ENCODE measurements at places on chromosomes 3 and 15.

- no peak for DNase-seq
Observed at GRCh38 chr3:179455954-179456353, 4.7 kb upstream of the GNB4 start.

DNA sequence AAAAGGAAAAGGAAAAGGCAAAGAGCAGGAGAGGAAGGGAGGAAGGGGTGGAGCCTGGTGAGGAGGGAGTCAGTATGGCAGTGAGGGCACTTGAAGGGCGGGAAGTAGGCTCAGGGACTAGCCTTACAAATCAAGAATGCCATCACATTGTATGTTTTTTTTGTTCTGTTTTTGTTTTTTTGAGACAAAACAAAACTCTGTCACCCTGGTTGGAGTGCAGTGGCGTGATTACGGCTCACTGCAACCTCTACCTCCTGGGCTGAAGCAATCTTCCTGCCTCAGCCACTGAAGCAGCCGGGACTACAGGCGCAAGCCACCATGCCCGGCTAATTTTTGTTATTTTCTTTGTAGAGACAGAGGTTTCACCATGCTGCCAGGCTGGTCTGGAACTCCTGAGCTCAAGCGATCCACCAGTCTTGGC is 10.5 kb upstream of the PIK3CB start:
- DNase-seq, result no peak

- no peak for DNase-seq
Observed at GRCh38 chr3:15754047-15754446, 43.7 kb downstream of the ANKRD28 start.

DNA sequence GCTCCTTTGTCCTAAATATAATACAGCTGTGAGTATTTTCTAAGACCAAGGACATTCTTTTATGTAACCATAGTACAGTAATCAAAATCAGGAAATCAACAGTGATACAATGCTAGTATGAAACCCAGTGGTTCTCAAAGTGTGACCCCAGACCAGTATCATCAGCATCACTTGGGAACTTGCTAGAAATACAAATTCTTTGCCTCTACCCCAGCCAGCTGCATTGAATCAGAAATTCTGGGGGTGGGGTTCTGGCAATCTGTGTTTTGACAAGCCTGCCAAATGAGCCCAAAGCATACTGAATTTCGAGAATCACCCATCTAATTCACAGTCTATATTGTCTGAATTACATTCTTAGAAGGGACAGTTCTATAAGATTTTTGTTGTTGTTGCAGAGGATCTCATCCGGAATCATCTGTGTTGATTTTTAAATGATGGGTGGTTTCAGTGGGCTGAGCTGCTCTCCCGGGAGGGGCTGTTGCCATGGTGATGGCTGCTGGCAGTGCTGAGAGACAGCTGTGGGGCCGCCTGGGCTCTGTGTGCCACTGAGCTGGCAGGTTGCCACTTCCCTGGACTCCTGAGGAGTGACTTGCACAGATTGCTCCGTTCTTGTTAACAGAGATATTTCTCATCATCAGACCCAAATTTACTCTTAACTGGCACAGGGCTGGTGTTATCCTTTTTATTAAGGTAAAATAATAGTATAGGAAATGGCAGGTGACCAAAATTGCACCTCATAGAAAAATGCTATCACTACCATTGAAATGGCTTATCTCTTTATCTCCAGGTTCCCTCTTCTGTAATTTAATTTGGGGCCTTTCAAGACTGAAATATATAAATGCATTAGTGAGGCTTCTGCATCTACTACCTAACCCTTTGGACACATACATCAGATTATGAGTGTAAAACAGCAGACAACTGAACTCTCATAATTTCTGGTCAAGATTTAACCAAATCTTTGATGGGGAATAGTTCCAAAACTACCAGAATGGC is 56.5 kb downstream of the NEK11 start:
- no peak for DNase-seq

DNA sequence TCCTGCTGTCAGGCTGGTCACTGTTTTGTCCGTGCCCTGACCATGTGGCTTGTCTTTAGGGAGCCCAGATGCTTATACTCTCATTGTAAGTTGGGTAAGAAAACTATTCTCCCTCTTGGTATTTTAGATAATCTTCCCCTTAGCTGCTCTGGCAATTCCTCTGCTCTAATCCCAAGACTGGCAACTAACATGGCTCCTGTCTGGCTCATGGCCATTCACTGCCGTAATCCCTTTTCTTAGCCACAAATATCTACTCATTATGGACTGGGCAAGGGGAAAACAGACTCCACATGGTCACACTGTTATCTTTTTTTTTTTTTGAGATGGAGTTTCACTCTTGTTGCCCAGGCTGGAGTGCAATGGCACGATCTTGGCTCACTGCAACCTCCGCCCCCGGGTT is 38.8 kb downstream of the TYRO3 start:
- DNase-seq, result no peak

GRCh38 chr15:90654233-90655136 is 62.7 kb upstream of the BLM start:
- DNase-seq, result no peak

- no peak for DNase-seq
Observed at GRCh38 chr3:148600440-148600839, 97.3 kb upstream of the AGTR1 start.

- DNase-seq, result no peak
Observed at GRCh38 chr3:129663045-129663446, 56.6 kb upstream of the PLXND1 start.

DNA sequence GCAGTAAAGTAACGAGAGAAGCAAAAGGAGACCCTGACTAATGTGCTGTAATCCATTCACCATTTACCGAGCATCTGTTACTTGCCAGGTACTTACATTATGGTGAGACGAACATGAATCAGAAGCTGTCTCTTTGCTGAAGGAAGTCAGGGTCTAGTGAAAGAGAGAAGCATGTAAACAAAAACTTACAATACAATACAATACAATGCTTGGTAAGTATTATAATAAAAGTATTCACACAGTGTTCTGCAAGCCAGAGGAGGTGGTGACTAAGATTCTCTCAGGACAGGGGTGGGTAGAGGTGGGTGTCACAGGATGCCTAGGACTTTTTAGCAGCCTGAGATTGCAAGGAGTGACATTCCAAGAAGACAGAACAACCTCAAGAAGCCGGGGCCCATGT is 50.2 kb upstream of the MGA start:
- DNase-seq, result no peak

GRCh38 chr15:98543237-98543636 is 105.1 kb upstream of the IGF1R start:
- DNase-seq, result no peak

DNA sequence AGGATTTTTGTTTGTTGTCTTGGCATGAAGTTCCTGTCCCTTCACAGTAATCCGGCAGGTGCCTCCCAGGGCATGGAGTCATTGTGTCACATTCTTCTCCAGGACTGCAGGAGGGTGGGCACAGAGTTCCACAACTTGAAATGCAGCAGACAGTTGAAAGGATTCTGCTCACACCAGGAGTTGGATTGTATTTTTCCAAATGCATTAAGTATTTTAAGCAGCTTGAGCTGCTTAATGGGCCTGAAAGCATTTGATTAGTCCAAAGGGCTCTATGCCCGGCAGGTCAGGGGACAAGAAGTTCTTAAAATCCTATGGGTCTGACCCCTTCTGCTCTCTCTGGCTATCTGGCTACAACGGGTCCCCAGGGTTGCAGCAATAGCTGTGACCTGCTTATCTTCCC is 92.9 kb downstream of the APBA2 start:
- DNase-seq, result no peak

DNA sequence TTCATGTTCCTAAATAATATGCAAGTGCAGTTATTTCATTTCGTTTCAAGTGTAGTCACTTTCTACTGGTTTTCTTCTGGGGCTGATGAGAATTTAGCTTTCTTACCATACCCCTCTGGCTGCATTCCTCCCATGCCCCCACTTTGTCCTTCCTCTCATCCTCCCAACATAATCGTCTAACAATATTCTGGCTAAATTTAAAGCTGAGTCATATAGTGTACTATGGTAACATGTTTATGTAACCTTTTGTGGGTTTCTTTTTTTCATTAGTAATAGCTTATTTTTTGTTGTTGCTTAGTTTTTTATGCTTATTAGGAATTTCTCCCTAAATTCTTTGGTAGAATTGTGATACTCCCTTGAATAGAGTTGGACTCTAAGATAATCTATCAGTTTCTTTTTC is 30.5 kb downstream of the DUT start:
- DNase-seq, result no peak

GRCh38 chr3:21752749-21753347 is 1.8 kb upstream of the ZNF385D start:
- DNase-seq, result no peak

- DNase-seq, result no peak
Observed at GRCh38 chr3:10411598-10412332, 90.9 kb upstream of the SEC13 start.

DNA sequence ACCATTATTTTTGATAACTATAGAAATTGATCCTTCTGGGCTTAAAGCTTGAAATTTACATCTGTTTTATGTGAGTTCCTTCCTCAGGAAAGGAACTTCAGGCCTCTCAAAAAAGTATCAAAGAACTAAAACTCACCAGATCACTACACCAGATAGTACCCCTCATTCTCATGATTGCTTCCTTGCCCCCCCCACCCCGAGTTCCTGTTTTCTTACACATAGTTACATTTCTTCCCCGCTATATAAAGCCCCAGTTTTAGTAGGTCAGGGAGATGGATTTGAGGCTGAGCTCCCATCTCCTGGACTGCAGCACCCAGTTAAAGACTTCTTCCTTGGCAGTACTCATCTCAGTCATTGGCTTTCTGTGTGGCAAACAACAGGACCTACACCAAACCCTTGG is 80.3 kb upstream of the HRH1 start:
- no peak for DNase-seq

- DNase-seq, result no peak
Observed at GRCh38 chr3:129648391-129648790, 41.9 kb upstream of the PLXND1 start.

DNA sequence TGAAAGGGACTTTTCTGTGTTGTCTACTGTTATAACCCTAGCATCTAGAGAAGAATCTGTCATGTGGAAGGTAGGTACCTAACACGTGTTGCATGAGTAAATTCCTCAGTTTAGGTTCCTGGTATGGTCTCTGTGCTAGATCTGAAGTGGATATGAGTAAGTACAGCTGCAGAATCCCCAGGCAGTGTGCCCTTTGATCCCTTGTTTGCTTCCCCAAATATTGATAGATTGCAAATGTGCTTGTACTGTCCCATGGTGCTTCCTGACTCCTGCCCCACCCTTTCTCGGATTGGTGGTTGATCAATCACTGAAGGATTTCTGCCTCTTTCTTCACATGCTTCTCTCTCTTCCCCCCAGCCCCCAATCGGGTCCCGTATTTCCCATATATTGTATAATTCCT is 450.4 kb downstream of the UNC13C start:
- DNase-seq, result no peak

DNA sequence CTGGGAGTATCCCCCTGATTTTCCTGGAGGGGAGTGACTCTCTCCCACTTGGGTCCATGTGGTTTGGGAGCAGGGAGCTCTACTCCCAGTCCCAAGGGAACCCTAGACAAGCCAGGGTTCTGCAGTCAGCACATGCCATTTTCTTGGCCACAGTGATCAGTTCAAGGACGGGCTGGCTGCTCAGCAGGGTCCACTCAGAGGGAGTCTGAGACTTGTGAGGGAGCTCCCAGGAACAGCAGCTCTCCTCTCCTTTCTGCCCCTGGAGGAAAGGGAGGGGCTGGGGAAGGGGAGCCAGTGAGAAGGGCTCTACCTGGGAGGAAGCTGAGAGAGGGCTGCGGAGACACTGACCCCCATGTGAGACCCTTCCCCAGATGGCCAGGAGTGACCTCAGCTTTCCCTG is 29.1 kb upstream of the LMCD1 start:
- no peak for DNase-seq

- no peak for DNase-seq
Observed at GRCh38 chr15:78363381-78363734, 23.2 kb downstream of the CRABP1 start.

- DNase-seq, result no peak
Observed at GRCh38 chr3:155382396-155383042, 89.0 kb upstream of the STRIT1 start.

DNA sequence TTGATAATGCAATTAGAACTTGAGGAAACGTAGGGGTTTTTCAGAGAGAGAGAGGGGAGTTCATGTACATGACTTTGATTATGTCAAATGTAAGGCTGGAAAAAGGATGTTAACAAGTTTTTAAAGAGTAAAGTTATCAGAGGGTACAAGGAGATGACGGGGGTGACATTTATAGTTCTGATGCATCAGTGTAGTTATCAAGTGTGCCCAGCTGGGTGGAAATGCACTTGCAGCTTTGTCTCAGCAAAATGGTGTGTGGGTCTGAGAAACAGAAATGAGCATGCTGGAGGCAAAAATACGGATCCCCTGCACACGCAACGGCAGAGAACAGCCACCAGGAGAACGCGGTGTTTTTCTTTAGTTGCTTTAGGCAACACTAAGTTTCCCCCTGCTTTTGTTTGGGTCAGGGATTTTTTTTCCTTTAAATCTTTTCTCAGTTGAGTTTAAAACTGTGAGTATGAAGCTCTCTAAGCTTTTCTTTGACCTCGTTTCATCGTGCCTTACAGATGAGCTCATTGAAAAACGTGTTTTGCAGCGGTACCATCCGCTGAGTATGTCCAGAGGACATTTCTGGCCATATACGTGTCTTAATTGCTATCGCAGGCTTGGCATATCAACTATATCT is 205.4 kb downstream of the PDZRN3 start:
- DNase-seq, result no peak

DNA sequence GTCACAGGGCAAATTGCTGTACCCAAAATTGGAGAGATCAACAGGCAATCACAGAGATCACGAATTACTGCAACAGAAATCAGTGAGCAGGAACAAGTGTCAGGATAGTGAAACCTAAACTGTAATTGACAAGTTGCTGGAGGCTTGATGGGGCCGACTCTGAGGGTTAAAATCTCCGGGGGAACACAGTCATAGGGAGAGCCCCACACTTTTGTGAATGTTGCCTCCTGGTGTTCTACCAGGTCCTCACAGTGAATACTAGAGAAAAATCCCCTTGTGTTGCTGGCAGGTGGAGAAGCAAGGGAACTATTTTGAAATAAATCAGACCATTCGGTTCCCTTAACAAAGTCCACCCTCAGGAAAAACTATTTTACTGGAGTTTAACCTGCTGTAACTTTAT is 697.5 kb upstream of the CBLB start:
- DNase-seq, result no peak

- DNase-seq, result no peak
Observed at GRCh38 chr3:193023218-193023617, 105.6 kb upstream of the MB21D2 start.
